ENCODE measurements at places on chromosomes 7 and 10.

- H3K4me1 ChIP-seq = no peaks in the 10 kb centered on the region
- peaks cover 18% of the 10 kb centered on the region for H3K36me3 ChIP-seq
- H3K27me3 ChIP-seq = no peaks in the 10 kb centered on the region
- no peak for DNase-seq
- H3K27ac ChIP-seq = no peak overlapping the region
- no peak overlapping the region for H3K4me3 ChIP-seq
These were observed 81.6 kb downstream of the DNAJB6 start for GRCh38 chr7:157418204-157419034.

- no peak overlapping the region for H3K4me3 ChIP-seq
- H3K36me3 ChIP-seq = no peaks in the 10 kb centered on the region
- no peaks in the 10 kb centered on the region for H3K27me3 ChIP-seq
- H3K27ac ChIP-seq = no peak overlapping the region
These were observed 49.3 kb upstream of the ZNF716 start for GRCh38 chr7:57400531-57401155.

DNA sequence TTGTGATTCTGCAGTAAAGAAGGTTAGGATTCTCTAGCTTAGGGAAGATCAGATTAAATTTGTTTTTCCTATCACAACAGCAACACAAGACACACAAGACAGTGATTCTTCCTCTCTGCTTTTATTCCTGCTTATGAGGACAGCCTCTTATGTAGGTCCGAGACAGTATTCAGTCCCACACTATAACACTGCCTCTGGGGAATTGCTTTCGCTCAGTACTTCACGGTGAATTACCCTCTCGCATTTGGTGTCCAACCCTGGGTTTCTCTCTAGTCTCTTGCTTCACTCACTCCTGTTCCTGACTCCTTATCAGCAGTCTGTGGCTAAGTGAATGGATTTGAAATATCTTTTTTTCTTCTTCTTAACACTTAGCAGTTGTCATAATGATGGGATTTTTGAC is 1.7 kb downstream of the HIF1AN start:
- H3K4me3 ChIP-seq = no peak overlapping the region
- H3K27me3 ChIP-seq = no peaks in the 10 kb centered on the region
- peaks cover 4% of the 10 kb centered on the region for H3K4me1 ChIP-seq
- no peak for DNase-seq
- peaks cover 42% of the 10 kb centered on the region for H3K36me3 ChIP-seq

DNA sequence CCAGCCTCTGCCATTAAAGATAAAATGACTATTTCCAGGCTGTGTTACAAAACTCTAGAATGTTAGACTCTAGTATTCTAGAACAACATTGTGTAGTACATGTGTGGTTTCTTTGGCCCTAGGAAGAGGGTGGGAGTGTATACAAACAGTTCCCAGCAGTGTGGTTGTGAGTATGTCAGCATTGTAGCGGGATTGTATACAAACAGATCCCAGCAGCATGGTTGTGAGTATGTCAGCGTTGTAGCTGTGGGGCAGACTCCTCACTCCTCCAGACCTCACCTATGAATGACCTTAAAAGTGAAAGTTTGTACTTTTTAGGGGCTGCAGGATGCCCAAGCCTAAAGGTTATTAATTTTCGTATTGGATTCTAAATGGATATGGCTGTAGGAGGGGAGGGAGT is 6.9 kb upstream of the ACSL5 start:
- no peaks in the 10 kb centered on the region for H3K27me3 ChIP-seq
- H3K4me3 ChIP-seq = no peak overlapping the region
- H3K36me3 ChIP-seq = no peaks in the 10 kb centered on the region

DNA sequence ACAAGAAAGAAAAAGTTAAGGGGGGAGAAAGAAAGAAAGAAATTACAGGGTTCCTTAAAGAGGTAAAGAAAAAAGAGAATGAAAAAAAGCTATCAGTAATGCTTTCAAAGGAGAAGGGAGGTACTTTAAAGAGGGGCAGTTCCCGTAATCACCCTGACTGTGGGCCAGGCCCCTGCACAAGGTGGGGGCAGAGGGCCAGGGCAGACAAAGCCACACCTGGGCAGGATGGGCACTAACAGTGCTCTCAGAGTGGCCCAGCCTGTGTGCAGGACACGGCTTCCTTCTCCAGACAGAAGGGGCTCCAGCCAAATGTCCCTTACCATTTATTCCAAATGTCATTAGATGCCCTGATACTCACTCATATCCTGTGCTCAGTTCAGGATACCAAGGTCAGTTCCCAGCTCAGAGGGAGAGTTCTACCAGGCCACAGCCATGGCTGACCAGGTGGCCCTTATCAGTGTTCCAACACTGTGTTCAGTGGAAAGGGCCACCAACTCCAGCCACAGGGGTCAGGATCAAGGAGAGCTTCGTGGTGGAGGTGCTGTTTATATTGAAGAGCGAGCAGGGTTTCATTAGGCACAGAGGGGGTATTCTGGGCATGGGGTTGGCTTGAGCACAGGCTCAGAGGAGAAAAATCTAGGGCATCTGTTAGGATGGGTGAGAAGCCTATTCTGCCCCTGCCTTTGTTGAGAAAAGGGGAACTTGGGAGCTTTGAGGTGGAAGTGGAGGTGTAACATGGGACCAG is 29.9 kb downstream of the DPCD start:
- no peak overlapping the region for H3K4me3 ChIP-seq
- no peak overlapping the region for H3K27ac ChIP-seq
- H3K27me3 ChIP-seq = no peaks in the 10 kb centered on the region
- H3K4me1 ChIP-seq = no peaks in the 10 kb centered on the region
- no peaks in the 10 kb centered on the region for H3K36me3 ChIP-seq

All from adrenal gland (tissue), 19 donors.